Aorta (tissue), 5 donors: ENCODE measurements at places on chromosomes 4 and X. TPM values are rescaled to one million over a fixed set of nuclear protein-coding genes. Genes with fewer than 3 reads are reported as not detected.

- DNase-seq: no peak
Measured at GRCh38 chr4:151709587-151709986, 51.2 kb downstream of the GATB start.

DNA sequence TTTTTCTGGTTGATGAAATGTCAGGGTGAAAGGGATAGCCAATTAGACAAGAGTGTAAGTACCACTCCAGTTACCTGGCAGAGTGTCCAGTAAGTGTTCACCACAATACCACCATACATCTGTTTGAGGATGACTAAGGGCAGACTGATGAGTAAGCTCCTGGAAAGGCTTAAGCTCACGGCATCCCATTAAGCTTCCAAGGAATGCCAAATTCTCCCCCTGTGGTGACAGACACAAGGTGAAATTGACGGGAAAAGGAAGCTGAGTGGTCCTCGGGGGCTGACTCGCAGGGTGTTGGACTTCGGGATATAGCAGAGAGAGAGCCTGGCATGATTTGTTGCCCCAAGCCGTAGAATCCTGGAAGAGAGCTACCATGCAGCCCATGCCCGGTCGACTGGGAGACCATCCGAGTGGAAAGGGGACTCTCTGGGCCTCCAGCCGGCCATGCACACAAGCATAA, 7.6 kb upstream of the BST1 start:
- no peak for DNase-seq

GRCh38 chr4:26476545-26476944, 13.7 kb downstream of the CCKAR start:
- no peak for DNase-seq

GRCh38 chr4:184293552-184293951, 75.9 kb upstream of the ENPP6 start:
- no peak for DNase-seq

- DNase-seq: no peak
Measured at GRCh38 chrX:9430346-9430921, 34.4 kb upstream of the TBL1X start.

The IL13RA1 gene
- total RNA-seq: 92.5 TPM

- no peak for DNase-seq
Measured at GRCh38 chrX:134396174-134396573, 63.8 kb upstream of the HPRT1 start.
